Sigmoid colon (tissue), 7 donors: ENCODE measurements at places on chromosomes 11 and 22. TPM values are rescaled to one million over a fixed set of nuclear protein-coding genes. Genes with fewer than 3 reads are reported as not detected.

DNA sequence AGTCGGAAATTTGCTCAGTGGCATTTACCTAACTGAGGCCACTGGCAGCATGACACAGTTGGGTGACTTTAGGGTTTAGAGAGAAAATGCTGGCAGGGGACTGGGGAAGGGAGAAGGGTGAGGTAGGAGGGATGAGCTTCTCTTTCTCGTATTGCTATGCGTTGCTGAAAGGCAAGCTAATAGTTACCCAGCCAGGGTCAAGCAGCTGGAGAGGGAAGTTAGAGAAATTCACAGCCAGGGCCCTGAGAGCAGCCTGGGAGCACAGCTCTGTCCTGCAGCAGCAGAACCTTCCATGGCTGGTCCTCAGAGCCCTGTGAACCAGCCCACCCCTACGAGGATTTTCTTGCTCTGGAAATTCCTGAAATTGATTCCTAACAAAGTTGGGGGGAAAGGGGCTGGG is 679.6 kb downstream of the NTM start:
- H3K27me3 ChIP-seq, result no peaks in the 10 kb centered on the region
- no peaks in the 10 kb centered on the region for H3K36me3 ChIP-seq
- no peaks in the 10 kb centered on the region for H3K4me1 ChIP-seq
- H3K27ac ChIP-seq, result no peak overlapping the region
- no peak for DNase-seq

DNA sequence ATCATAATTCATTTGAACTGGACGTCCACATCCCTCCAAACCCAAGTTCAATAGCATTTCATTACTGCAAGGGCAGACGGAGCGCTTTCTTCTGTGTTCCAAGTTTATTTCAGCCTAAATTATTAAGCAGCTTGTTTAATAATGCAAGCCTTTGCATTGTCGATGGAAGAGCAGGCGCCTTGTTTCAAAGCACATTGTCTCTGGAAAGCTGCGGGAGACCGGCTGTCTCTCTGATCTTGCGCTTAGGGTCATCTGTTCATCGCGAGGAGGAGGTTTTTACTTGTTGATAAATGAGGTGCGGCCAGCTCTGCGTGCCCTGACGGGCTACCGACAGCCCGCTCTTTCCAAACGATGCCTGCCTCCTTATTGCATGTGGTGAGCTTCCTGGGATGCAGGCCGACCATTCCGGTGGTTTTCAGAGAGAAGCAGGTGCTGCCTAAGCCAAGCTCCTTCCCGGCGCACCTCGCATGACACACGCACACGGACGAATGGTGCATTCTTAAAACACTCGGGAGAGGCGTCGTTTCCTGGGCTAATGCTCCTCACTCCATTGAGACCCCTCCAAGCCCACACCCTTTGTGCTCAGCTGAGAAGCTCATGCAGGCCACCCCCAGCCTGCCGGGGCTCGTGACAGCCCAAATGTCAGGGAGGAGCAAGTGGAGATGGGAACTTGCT is 456.9 kb downstream of the BRD1 start:
- H3K36me3 ChIP-seq, result no peaks in the 10 kb centered on the region
- no peaks in the 10 kb centered on the region for H3K4me1 ChIP-seq

DNA sequence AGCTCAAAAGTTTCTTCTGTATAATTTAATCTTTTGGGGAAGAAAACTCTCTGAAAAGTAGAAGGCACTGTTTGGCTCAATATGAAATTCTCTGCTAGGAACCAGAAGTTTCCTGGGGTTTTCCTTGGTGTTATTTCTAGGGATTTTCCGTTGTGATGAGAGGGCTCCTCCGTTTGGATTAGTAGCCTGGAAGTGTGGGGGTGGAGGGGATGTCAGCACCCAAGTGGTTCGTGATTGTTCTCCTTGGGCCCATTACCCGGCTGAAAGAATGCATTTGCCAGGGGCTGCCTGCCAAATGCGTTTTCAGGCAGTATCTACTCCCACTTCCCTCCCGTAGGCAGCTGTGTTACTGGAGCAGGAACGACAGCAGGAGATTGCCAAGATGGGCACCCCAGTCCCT is 4.3 kb downstream of the SF3B2 start:
- peak; percentile 44 for DNase-seq
- H3K27ac ChIP-seq, result no peak overlapping the region
- peaks cover 23% of the 10 kb centered on the region for H3K4me1 ChIP-seq
- peaks cover 81% of the 10 kb centered on the region for H3K36me3 ChIP-seq

DNA sequence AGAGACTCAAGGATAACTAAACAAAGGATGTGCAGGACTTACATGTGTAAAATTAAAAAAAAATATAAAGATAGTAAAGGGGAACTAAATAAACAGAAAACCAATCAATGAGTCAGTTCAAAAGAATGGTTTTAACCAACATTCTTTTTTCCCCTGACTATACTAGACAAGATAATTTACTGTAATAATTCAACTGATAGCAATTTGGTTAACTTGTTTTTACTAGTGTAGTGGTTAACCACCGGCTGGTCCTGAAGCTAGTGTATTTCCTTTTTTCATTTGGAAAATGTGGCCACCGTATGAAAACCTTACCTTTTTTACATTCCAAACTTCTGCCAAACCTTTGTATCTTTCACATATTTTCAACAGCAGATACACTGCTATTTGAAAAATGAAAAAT is 123.1 kb downstream of the ARHGAP42 start:
- no peak overlapping the region for H3K4me3 ChIP-seq
- no peaks in the 10 kb centered on the region for H3K36me3 ChIP-seq
- H3K27me3 ChIP-seq, result no peaks in the 10 kb centered on the region
- no peak overlapping the region for H3K27ac ChIP-seq
- H3K4me1 ChIP-seq, result no peaks in the 10 kb centered on the region

DNA sequence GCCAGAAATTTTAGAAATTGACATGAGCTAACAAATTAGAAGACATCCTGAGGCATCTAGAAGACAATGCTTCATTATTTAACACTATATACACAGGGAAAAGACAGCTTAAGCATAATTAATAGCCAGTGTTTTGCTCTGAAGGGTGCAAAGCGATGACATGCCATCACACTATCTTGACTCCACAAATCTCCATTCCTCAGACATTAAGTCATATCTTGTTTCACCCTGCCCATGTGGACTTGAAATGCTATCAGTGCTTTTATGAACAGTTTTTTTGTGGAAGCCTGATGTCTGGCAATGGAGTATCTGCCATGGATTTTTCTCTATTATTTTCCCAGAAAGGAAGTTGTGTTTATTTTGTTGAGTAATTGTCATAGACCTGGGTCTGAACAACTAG is 2.3 kb downstream of the CARD18 start:
- H3K4me3 ChIP-seq, result no peak overlapping the region
- H3K27me3 ChIP-seq, result no peaks in the 10 kb centered on the region
- no peak for DNase-seq
- no peak overlapping the region for H3K27ac ChIP-seq

DNA sequence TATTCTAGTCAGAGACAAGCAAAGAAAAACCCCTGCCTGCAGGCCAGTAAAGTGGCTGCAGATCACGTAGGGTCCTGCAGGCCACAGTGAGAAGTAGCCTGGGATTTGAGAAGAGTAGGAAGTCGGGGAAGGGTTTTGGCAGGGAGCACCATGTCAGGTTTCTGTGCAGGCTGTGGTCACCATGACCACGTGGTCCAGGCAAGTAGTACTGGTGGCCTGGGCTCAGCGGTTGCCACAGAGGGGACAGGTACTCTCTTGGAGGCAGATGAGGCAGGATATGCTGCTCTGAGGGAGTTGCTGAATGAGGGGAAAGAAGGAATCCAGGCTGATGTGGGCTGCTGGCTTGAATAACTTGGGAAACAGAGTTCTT is 46.5 kb downstream of the PISD start:
- DNase-seq, result no peak
- H3K27ac ChIP-seq, result no peak overlapping the region
- H3K4me3 ChIP-seq, result no peak overlapping the region

GRCh38 chr11:78208257-78209165 is 19.8 kb downstream of the USP35 start:
- H3K36me3 ChIP-seq, result peaks cover 29% of the 10 kb centered on the region
- no peaks in the 10 kb centered on the region for H3K4me1 ChIP-seq

Gene HBB
- polyA plus RNA-seq, result 1.6 TPM

DNA sequence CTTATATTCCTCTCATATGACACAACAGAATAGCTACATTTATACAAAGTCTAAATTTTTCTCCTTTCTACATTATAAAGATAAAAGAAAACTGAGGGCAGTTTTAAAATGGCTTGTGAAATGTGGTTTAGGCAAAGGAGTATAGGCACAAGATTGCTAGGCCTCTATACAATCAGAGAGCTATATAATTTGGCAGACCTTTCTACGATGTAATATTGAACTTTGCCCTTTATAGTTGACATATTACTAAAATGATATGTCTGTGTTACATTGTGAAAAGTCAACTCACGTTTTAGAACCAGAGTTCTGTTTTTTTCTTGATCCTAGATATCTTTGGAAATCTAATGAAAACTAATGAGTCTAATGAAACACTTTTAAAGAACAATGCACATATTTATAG is 430.2 kb downstream of the DLG2 start:
- no peaks in the 10 kb centered on the region for H3K27me3 ChIP-seq
- no peak overlapping the region for H3K27ac ChIP-seq
- H3K4me3 ChIP-seq, result no peak overlapping the region
- H3K36me3 ChIP-seq, result no peaks in the 10 kb centered on the region
- DNase-seq, result no peak
- H3K4me1 ChIP-seq, result no peaks in the 10 kb centered on the region

GRCh38 chr11:47348859-47349258 is 3.6 kb downstream of the MYBPC3 start:
- no peaks in the 10 kb centered on the region for H3K4me1 ChIP-seq
- H3K27me3 ChIP-seq, result no peaks in the 10 kb centered on the region
- H3K4me3 ChIP-seq, result no peak overlapping the region
- DNase-seq, result no peak

DNA sequence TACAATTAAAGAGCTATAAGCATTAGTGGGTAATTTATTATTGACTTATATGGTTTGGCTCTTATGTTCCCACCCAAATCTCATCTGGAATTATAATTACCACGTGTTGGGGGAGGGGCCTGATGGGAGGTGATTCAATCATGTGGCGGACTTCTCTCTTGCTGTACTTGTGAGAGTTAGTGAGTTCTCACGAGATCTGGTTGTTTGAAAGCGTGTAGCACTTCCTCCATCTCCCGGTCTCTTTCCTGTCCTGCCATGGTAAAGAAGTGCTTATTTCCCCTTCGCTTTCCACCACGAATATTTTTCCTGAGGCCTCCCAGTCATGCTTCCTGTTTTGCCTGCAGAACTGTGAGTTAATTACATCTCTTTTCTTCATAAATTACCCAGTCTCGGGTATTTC is 28.1 kb upstream of the CHORDC1 start:
- no peaks in the 10 kb centered on the region for H3K27me3 ChIP-seq
- H3K36me3 ChIP-seq, result no peaks in the 10 kb centered on the region
- no peak overlapping the region for H3K4me3 ChIP-seq
- H3K4me1 ChIP-seq, result no peaks in the 10 kb centered on the region
- no peak overlapping the region for H3K27ac ChIP-seq
- DNase-seq, result no peak

DNA sequence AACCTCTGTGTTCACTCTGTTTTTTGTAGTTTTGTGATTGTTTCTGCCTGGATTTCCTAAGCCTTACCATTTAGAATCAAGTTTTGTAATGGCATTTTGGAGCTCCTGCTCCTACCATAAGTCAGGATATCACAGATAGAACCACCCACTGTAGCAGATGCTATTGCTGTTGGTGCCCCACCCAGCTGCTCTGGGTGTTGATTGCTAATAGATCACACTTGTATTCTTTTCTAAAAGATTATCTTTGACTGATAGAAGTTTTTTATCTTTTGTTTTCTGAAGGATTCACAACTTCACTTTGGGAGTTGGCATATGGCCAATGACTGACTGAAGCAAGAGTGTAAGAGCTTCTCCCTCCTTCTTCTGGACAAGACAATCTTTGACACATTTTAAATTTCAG is 76.0 kb downstream of the EHF start:
- no peaks in the 10 kb centered on the region for H3K27me3 ChIP-seq
- H3K4me1 ChIP-seq, result no peaks in the 10 kb centered on the region
- no peak for DNase-seq
- H3K36me3 ChIP-seq, result no peaks in the 10 kb centered on the region

- peaks cover 25% of the 10 kb centered on the region for H3K27me3 ChIP-seq
- no peaks in the 10 kb centered on the region for H3K4me1 ChIP-seq
- H3K4me3 ChIP-seq, result no peak overlapping the region
Observed at GRCh38 chr11:57453543-57454177, 6.7 kb upstream of the RTN4RL2 start.

Gene IGLL1
- not detected for polyA plus RNA-seq

Gene SAA4
- not detected for polyA plus RNA-seq

Gene OR51D1
- not detected for polyA plus RNA-seq

Gene DRG1
- 41.4 TPM for polyA plus RNA-seq

DNA sequence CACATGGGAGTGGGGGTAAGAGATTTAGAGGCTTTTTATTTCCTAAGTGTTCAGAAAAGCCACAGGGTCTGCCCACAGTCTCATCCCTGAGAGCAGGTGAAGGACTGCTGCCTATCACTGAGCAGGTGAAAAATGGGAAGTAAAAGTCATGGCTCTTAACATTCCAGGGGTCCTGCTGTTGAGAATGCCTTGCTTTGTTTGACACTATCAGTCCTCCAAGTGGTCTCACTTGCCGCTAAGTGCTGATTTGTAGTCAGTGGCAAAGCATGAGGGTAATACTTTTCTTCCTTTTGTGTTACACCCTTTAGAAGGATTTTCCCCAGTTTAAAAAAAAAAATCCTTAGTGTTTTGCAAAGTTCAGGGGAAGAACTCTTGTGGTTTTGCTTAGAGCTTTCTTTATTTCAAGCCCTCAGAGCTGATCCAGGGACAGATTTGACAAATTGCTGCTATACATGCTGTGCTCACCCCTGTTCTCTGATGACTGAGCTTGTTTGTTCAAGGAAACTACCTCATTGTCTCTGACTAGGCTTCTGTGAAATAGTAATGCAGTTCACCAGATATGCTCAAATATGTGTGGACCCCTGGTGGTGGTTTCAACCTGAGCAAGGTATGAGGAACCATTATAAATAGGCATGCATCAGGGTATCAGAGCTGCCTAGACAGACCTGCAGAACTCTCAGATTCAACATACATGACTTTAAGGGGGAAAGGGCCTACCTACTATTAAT is 141.0 kb downstream of the ARHGAP42 start:
- H3K4me1 ChIP-seq, result peaks cover 15% of the 10 kb centered on the region
- no peaks in the 10 kb centered on the region for H3K36me3 ChIP-seq
- no peak for DNase-seq
- H3K4me3 ChIP-seq, result no peak overlapping the region

Gene ELMOD1
- polyA plus RNA-seq, result 0.22 TPM

- DNase-seq, result peak; percentile 33
- no peaks in the 10 kb centered on the region for H3K4me1 ChIP-seq
- no peak overlapping the region for H3K4me3 ChIP-seq
- no peaks in the 10 kb centered on the region for H3K27me3 ChIP-seq
- H3K27ac ChIP-seq, result no peak overlapping the region
- H3K36me3 ChIP-seq, result no peaks in the 10 kb centered on the region
Observed at GRCh38 chr11:61114913-61115312, 12.6 kb downstream of the CD5 start.

- no peaks in the 10 kb centered on the region for H3K36me3 ChIP-seq
- peaks cover 5% of the 10 kb centered on the region for H3K27me3 ChIP-seq
- DNase-seq, result peak; percentile 81
- H3K4me1 ChIP-seq, result peaks cover 7% of the 10 kb centered on the region
Observed at GRCh38 chr11:124920870-124921609, 2.0 kb downstream of the HEPN1 start.

Gene DGCR6
- polyA plus RNA-seq, result 0.73 TPM
